Hematopoietic multipotent progenitor cell treated with erythropoietin and hydrocortisone succinate and interleukin-3 and kit ligand, for 4 days (in vitro differentiated cells): ENCODE measurements at places on chromosomes 12 and 14.
A peak's percentile ranks its signal among the peaks of the same experiment; 100 is the strongest.

DNA sequence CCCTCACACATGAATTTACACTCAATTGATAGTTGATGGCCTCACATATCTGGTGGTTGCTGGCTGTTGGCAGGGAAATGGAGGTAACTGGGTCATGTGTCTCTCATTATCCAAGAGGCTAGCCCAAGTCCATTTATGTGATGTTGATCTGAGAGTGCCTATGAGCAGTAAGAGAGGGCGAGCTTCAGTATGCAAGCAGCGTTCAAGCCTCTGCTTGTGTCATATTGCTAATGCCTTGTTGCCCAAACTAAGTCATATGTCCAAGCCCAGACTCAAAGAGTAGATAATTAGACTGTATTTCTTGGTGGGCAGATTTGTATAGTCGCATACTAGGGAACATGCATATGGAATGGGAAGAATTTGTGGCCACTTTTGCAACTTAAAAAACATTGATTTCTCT is 83.8 kb upstream of the DACT1 start:
- no peak for DNase-seq

DNA sequence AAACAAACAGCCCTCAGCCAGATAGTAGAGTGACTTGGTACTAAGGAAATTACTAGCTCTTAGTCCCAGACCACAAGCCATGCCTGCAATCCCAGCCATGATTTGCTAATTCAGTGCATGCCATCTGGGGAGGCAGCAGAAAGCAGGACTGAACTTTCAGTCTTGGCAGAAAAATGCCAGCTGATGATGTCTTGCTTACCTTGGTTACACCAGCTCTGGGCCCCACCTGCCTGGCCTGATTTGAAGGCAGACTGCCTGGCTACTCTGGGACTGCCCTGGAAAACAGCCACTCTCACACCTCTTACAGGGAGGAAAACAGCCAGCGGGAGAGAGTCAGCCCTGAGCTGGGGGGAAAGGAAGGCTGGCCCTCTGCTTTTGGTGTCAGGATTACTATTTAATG is 4.6 kb upstream of the UNC119B start:
- DNase-seq, result no peak

- DNase-seq, result no peak
Measured at GRCh38 chr12:13805041-13805440, 176.4 kb downstream of the GRIN2B start.

DNA sequence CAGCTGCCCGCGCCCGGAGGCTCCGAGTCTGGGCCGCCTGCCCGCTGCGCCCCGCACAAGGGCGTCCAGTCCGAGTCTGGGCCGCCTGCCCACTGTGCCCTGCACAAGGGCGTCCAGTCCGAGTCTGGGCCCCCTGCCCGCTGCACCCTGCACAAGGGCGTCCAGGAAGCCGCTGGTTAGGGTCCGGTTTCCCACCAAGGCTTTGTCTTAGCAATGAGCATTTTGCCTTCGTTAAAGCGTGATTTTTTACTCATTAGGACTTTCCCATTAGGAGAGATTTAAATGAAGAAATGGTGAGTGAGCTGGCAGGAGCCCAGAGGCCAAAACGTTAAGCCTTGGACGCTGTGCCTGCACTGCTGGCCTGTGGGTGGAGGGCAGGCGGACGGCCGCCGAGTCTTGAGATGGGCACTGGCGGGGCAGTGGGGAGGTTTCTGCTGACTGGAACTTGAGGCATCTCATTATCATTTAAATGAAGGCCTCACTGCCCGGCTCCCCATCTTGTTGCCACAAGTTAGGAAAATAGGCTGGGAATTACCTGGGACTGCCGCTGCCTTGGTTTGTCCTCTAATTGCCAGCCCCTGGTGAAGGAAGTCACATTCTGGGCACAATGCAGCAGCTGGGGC is 36.0 kb downstream of the FBRSL1 start:
- no peak for DNase-seq

DNA sequence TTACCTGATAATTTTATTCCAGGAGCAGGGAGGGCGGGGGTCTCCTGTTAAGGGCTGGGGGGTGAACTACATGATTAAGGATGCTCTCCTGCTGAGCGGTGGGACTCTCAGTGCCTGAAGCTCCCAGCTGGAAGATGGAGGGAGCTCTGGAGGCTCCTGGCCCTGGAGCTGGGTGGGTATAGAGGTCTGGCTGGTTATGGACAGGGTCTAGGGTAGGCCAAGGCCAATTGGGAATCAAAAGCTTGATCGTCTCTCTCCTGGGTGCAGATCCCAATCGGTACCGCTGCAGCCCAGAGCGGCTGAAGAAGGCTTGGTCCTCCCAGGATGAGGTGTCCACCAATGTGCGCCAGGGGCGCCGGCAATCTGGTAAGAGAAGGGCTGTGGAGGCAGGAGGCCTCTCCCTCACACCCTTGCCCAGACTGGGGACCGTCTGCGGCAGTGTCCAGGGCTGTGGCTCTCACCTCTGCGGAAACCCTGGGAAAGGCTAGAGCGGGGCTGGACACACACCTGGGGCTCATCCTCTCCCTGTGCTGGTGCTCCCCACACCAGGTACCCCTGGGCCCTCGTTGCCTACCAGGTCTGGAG is 28.4 kb downstream of the PLEKHG3 start:
- DNase-seq, result no peak

- peak; percentile 71 for DNase-seq
Measured at GRCh38 chr12:121494093-121494787, 86.6 kb downstream of the KDM2B start.

DNA sequence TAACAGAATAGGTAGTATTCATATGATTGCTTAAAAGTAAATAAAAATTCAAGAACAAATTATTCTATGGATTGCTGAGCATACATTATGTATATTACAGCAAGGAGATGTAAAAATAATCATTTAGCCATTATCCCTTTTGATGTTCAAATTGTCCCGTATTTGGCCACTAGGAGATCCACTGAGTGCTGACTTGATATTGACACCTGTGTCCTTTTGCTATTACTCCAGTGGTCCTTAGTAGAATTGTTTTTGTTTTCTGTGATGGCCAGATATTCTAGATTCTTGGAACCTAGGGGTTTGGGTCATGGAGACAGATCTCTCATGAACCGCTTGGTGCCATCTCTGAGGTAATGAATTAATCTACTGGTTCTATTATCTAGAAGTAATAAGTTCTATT is 16.8 kb downstream of the ERO1A start:
- DNase-seq, result peak; percentile 49

GRCh38 chr14:100609331-100609870 is 22.2 kb upstream of the BEGAIN start:
- DNase-seq, result no peak

- no peak for DNase-seq
Measured at GRCh38 chr12:67299926-67300325, 30.8 kb downstream of the CAND1 start.

DNA sequence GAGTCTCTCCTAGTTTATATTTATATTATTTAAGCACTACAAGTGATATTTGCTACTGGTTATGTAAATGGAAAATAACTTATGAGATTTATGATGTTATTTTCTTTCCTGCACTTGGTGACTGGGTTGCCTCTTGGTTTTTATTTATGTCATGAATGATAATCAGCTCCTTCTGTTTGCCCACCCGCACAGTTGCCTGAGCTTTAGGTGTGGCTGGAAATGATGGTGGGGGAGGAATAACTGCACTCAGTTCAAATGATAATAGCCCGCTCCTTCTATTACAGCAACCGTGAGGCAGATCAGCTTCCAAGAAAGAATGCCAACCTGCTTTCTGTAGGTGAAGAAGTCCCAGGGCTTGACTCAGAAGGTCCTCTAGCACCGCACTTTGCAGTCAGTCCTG is 190.2 kb upstream of the CAND1 start:
- no peak for DNase-seq

- DNase-seq, result no peak
Measured at GRCh38 chr14:80535171-80535570, 323.9 kb upstream of the DIO2 start.

DNA sequence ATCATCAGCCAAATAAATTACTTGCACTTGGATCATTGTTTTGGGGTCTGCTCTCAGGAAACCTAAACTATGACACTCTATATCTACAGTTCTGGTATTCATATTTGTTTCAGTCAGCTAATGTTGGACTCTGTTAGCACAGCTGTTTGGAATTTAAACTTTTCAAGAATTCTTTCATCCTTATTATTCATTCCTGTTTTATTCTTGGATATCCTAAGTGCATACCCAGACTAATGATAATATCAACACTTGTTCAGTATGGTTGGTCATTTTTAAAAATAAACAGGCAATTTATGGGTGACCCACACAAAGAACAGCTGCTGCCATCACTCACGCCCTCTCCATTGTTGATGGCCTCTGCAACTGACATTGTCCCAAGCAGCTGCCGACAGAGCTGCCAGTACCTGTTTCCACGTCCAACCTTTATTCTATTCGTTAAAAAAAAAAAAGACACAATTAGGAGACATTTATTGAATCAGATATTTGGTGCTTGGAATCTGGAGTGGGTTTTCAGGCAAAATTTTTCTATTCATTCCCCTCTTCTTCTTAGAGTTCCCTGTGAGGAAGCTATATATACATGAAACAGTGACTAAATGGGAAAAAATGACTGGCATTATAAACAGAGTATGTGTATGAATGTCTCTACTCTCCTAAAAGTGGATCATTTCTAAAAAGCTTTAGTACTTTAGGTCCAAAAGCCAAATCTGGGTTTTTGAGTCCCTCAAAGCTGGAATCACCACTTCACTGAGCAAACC is 252.1 kb upstream of the NAV3 start:
- no peak for DNase-seq

- no peak for DNase-seq
Measured at GRCh38 chr14:61586544-61587055, 108.7 kb upstream of the HIF1A start.

- DNase-seq, result no peak
Measured at GRCh38 chr14:86513056-86513455, 983.1 kb downstream of the FLRT2 start.

GRCh38 chr12:6840761-6841515 is at the start of gene GNB3:
TSS of gene GNB3 (plus strand) at chr12:6840925. CDS start at chr12:6841288, 363 bp downstream.
- DNase-seq, result no peak

- peak; percentile 16 for DNase-seq
Measured at GRCh38 chr12:10618338-10618987, 5.1 kb upstream of the MAGOHB start.

GRCh38 chr14:90428676-90429075 is 31.8 kb downstream of the CALM1 start:
- DNase-seq, result peak; percentile 21

- DNase-seq, result no peak
Measured at GRCh38 chr14:94458558-94459205, 6.1 kb upstream of the SERPINA11 start.

DNA sequence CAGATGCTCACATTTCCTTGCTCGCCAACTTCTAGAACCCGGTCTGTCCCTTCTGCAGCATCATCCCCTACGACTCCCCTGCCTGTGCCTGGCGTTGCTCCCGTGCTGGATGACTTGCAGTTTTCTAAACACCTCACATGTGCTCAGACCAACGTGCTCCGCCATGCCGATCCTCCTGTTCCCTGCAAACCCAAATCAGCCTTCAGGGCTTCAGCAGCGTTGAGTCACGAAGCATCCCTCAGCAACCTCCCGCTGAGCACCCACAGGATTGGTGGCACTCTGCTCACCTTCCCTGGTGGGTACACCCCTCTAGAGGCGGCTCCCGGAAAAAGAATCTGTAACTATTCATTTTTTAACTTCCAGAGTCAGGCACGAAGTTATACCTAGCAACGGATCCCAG is 2.8 kb upstream of the PIWIL1 start:
- DNase-seq, result peak; percentile 24

- no peak for DNase-seq
Measured at GRCh38 chr14:41120402-41120801, 486.3 kb upstream of the LRFN5 start.

DNA sequence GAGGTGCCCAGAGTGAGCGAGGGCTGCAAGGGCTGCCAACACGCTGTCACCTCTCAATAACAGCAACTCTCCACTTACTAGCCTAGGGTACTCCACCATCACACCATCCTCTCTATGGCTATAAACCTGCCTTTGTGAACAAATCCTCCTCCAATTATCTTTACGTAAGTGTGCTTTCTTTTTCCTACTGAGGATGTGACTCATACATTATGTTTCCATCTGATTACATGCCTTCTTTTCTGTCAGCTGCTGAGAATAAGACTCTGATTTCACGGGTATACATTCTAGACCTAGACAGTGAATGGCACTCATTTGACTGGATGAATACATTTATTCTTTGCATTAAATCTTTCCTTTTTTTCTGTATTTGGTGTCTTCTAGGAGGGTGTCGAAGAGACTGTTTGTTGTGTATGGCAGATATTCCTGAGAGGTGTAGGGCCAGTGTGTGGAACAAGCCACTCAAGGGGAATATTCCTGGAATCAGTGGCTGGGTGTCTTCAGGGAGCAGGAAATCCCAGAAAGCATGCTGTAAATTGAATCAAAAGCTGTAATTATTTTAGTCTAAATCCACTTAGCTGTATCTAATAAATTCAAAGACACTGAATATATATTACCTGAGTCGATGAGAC is 327.3 kb upstream of the TMTC1 start:
- no peak for DNase-seq

GRCh38 chr14:31320216-31320615 is 100.1 kb downstream of the HEATR5A start:
- DNase-seq, result no peak

GRCh38 chr14:105358140-105358846 is 40.0 kb upstream of the TEX22 start:
- no peak for DNase-seq

DNA sequence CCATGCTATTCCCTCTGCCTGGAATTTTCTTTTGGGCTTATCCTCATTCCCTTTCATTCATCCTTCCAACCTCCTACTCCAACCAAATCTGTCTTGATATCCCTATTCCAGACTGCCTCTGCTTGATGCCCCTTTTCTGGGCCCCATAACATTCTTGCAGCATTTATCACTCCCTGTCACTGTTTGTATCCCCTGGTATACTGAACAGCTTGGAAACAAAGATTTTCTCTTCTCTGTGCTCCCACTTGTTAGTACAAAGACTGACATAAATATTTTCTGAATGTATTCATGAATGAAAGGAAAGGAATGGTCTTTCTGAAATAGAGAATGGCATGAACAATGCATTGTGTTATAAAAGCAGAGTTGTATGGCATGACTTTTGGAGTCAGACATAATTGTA is 7.5 kb downstream of the IRAK4 start:
- DNase-seq, result no peak

- no peak for DNase-seq
Measured at GRCh38 chr14:46377305-46377704, 274.3 kb downstream of the RPL10L start.

DNA sequence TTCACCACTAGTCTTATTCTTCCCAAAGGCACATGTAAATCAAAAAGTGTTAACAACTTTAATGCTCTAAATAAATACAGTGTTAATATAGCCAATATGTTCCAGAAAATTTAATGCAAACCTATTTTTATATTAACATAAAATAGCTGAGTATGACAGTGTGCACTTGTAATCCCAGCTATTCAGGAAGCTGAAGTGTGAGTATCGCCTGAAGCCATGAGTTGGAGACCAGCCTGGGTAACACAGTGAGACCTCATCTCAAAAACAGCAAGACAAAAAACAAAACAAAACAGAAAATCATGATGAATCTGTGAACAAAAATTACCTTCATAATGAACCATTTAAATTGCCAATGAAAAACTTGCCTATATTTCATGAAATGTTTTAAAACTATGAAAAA is 798.9 kb downstream of the SLC6A15 start:
- DNase-seq, result no peak
